NCI-H187 treated with DMSO at 0.1 percent for 48 hours (cell line): ENCODE measurements at places on chromosomes 7 and 10.

- DNase-seq = no peak
Observed at GRCh38 chr7:127678947-127679346, 27.0 kb downstream of the SND1 start.

- no peak for DNase-seq
Observed at GRCh38 chr10:16586358-16587138, 64.9 kb upstream of the C1QL3 start.

GRCh38 chr10:113663142-113663541 is 699 bp downstream of the NRAP start:
- DNase-seq = no peak

- no peak for DNase-seq
Observed at GRCh38 chr10:59148701-59149100, 27.7 kb upstream of the PHYHIPL start.

DNA sequence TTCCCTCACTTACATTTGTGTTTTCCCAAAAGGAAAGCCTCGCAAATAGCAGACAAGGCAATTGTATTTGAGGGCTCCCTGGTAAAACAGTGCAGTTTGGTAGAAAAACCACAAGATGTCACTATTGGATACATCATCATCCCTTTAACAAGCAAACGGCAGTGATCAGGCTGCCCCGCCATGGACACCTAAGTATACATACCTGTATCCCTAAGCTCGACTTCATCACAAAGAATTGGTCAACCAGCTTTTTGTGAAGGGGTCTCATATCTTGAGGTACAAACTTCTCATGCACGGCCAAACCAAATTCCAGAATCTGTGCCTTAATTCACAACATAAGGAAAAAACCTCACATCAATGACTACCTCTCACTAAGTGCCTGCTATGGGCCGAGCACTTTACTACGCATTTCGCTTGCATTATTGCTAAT is 179.5 kb upstream of the IMMP2L start:
- DNase-seq = peak; percentile 56

DNA sequence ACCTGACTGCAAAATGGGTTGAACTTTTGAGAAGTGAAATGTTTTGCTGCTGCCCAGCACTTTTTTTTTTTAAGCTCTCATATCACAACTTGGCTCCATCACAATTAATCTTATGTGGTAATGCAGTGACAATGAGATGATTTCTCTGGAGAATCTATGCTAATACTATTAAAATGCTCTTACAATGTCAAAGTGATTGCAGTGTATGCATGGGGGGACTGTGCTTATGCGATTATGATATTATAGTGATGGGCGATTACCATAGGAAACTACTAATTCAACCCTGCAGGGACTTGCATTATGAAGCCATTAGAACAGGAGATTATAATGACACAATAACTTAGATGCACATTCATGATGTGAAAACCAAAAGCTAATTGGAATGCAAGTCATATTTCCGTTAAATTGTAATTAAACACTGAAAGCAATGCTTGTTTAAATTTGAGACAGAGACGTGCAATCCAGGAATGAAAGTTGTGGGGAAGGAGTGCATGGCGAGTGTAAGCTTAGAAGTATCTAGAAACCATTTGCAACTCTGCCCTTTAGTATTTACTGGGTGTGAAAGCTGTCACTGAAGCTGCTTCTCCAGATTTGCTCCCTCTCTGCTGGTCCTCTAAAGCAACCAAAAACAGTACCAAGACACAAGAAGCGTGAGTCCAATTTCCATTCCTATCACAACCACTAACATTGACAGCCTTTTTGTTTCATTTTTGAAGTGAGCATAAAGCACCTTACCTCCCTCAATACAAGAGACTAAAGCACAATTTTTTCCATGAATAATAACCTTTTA is 21.6 kb downstream of the PTER start:
- DNase-seq = no peak

DNA sequence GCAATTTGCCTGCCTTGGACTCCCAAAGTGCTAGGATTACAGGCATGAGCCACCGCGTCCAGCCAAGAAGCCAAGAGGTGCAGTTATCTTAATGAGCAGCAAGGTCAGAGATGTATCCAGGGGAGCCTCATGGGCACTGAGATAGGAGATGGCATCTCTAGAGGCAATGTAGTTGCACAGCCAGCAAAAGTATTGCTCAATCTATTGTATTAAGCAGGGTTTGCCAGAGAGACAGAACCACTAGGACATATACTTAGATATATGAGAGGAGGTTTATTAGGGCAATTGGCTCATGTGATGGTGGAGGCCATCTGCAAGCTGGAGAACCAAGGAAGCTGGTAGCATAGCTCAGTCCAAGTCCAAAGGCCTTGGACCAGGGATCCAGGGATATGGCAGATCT is 16.3 kb upstream of the VPS26A start:
- no peak for DNase-seq

DNA sequence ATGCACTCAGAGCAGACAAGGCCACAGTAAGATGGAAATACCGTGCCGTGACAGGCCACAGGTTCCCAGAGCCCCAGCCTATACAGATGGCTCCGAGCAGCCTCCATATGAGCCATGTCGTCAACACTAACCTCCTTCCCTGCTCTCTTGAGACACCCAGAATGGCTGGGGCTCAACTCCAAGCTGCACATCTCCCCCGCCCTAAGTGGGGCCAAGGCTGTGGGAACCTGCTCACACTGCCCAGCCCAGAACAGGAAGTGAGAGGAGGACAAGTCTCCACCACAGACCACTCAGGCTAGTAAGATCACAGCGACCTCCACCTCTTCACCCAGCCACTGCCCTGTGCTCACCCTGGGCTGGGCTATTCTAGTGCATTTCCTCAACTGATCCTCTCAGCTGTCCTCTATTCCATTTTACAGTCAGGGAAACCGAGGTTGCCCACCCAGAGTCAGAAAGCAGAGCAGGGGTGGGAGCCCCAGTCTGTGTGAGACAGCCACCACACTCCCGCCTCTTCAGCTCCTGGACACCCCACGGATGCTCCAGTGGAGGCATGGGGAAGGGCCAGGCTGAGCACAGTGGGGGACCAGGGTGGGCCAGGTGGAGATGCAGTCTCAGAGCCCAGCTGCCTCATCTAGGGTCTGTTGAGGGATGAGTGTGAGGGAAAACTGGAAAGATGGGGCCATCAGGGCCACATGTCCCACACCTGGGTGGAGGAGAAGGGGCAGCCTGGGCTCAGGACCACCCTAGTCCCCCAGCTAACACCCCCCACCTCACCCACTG is 11.6 kb downstream of the GRID1 start:
- no peak for DNase-seq

DNA sequence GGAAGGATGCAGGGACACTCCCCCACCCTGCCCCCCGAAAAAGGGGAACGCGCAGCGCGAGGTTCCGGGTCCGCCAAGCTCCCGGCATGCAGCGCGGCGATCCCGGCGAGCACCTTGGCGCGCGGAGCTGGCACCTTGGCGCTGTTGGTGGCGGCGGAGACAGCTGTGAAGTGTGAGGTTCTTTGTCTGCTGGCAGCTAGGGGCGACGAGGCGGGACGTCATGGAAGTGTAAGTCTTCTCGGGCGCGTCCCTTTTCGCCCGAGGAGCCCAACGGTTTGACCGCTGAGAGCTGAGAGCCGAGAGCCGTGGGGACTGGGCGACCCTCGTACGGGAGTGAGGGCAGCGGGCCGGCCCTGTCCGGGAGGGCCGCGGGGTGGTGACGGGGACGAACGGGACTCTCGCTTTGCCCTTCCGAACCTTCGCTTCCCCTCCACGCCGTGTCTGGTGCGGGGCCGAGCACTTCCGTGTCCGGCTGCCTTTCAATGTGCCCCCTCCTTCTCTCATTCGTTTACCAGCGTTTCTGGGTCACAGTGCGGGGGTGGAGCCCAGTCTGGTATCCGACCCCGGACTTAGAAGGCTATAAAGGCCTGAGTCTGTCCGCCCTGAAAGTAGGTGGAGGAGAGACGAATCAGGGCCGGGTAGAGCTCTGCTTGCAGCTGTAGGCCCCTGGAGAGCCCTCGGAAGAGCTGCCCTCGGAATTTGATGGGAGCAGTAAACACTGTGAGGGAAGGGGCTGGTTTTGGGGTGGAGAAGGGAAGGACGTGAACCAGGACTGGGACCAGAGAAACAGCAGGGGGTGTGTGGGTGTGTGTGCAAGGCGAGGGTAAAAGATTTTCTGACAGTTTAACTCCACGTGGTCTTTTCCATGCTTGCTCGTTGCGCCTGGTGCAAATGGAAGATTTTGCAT is at the start of gene CRCP:
Gene CRCP, plus strand, starts transcription at position 105 of the 907 bp plus-strand sequence. Its CDS starts 116 bp downstream, at position 221.
- DNase-seq = peak; percentile 24

GRCh38 chr10:5666841-5667630 is 641 bp upstream of the ASB13 start:
- no peak for DNase-seq

- DNase-seq = no peak
Observed at GRCh38 chr7:80313067-80313626, 178.5 kb downstream of the GNAI1 start.

DNA sequence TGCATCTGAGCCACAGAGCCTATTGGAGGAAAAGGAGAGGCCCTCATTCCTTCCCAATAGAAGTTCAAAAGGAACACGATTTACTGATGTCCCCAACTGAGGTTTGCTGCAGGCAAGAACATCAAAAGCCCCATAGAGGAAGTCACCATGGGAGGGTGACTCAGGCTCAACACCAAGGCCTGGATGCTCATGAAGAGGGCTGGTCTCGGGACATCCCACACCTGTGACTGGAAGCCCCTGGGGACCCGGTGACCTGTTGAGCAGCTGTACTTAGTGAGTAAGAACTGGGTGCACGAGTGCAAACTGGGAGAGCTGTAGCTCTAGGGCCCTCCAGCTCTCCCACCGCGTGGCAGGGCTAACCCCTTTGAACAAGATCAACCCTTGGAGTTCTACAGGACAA is 38.0 kb downstream of the CYTH3 start:
- DNase-seq = no peak

DNA sequence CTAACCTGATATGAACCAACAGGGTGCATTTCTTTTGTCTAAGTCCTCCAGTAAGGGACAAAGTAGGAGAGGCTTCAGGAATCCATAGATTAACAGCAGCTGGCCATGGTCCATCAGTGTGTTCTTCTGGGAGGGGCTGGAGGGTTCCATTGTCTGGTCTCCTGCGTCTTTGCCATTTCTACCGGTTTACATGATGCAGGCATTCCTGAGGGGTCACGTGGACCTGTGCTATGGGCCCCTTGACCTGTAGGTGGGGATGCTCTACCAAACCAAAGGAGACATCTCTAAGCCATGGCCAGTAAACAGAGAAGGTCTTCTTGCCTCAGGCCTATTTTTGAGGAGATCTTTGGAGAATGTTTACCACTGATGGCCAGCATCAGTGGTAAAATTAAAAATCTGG is 28.7 kb upstream of the HABP2 start:
- no peak for DNase-seq

GRCh38 chr10:90817128-90817889 is 40.5 kb downstream of the HTR7 start:
- no peak for DNase-seq

DNA sequence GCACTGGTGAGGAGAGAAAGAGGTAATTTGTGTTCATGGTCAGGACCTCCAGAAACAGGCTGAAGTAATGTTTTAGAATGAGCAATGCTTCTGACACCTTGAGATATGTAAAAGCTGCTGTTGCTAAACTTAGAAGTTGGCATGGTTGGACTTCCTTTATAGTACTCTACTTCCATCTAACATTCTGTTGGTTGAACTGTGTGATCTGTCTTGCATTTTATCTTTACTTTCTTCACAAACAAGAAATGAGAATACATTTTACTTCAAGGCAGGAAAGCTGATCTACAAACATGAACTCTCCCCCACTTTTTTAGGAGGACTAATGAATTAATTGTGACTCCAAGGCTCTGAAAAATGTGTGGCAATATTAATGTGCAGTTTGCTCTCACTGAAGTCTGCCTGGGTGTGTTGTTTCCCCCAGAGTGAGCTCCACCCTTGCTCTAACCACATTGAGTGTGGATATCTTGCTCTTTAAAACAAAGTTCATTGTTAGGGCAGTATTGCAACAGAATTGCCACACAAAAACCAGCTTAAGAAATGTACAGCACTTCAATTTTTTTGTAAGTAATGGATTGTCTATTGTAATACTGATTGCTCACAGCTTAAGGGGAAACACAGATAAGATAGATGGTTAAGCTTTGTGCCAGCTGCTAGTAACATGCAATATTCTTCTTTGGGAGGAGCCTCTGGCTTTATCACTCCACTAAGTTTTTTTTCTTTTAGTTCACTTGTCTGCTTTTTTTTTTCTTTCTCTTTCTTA is 69.0 kb downstream of the ADD3 start:
- DNase-seq = no peak

DNA sequence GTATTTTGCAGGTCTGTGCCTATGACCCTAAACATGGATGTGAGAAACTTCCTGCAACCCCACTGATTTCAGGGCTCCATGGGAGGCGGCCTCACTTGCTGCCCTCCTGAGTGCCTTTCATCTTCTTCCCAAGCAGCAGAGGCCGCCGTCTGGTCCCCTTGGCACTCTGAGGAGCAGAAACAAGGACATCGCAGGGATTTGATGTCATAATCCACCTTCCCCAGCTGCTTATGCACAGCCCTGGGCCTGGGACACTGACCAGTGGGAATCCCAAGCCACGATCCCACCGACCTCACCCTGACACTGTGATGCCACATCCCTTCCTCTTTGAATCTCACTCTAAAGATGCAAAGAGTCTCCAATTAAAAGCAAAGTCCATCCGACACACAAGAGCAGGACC is 7.7 kb downstream of the CAMK2G start:
- DNase-seq = no peak

- DNase-seq = no peak
Observed at GRCh38 chr10:68721673-68722335, 765 bp downstream of the CCAR1 start.

- no peak for DNase-seq
Observed at GRCh38 chr7:39183796-39184195, 206.1 kb downstream of the POU6F2 start.
